ENCODE measurements at places on chromosomes 1 and 21.
A peak's percentile ranks its signal among the peaks of the same experiment; 100 is the strongest.

GRCh38 chr21:42499444-42500112 is 3.6 kb upstream of the RSPH1 start:
- DNase-seq, result no peak

GRCh38 chr1:99957818-99958217 is 12.0 kb upstream of the SLC35A3 start:
- DNase-seq, result no peak

DNA sequence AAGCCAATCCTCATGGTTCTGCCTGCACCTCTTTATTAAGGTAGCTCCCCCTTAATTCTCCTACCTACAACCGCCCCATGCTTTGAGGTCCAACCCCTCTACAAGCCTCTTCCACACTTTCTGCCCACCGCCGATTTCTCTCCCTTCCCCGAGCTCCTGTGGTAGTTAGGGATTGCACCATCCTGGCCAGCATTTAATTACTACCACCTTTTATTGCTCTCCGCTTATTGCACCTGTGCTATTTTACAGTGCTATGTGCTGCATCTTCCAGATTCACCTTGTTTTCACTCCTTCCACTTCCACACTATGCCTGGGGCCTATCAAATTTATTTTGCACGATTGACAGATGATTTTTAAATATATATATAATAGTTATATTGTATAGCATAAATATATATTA is 29.3 kb upstream of the DNAJC11 start:
- no peak for DNase-seq

- DNase-seq, result no peak
These were observed 58.7 kb upstream of the APOBEC4 start for GRCh38 chr1:183711741-183712361.

DNA sequence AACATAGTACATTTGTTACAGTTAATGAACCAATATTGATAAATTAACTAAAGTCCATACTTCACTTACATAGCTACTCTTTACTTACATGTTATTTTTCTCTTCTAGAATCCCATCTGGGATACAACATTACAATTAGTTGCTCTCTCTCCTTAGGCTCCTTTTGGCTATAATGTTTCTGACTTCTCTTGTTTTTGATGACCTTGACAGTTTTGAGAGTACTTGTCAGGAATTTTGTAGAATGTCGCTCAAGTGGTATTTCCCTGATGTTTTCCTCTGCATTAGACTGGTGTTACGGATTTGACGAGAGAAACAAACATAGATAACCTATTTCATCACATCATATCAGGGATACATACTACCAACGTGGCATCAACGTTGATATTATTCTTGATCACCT is 925.4 kb upstream of the TMPRSS15 start:
- DNase-seq, result no peak

DNA sequence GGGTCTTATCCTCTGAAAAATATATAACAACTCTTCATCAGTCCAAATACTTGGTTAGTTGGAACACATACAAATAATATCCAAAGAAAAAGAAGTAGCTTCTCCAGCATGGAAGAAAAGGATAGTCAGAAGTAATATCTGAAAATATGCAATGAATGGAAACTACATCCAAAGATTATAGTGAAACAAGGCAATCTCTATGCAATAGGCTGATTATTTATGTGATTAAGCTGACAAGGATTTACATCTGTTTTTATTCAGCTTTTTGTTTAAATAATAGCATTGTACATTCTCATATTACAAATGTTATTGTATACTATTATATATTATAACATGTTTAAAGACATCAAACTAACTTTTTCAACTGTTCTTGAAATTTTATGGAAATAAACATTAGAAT is 15.3 kb upstream of the TGFBR3 start:
- no peak for DNase-seq

GRCh38 chr21:42676808-42677207 is 23.4 kb downstream of the PDE9A start:
- no peak for DNase-seq

DNA sequence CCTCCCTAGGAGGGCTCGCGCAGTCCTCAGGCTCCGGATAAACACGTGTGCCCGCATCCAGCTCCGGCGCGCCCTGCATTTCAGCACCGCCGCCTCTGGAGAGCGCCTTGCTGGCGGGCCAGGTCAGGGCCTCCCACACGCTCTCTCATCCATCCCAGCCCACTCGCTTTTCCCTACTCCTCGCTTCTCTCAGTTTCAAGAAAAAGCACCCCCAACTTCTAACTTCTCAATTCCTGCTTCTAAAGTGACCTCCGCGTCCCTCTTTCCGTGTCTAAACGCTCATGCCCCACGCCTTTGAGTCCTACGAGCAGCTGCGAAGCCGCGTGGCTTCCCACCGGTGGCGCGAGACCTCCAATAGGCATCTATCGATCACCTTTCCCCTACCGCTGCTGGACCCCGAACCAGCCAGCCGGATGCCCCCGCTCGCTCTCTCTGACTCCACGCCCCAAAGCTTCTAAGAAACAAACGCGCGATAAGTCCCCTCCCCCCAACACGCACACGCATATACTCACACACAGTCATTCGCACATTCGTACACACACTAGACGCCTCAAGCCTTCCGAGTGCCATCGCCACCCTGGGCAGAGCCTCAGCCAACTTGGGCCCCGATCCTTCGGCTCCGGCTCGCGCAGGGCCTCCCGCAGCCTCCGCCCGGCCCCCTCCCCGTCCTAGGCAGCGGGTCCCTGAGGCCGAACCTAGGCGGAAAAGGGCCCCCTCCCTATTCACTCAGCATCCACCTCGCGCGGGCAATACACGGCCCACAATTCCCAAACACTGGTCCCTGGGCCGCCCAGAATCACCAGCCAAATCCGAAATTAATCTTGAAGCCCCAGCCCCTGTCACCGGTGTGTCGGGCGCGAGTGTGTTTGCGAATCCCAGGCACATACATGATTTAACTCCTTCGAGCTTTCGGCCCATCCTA is 1.1 kb downstream of the NMNAT2 start:
- no peak for DNase-seq

- no peak for DNase-seq
These were observed 40.5 kb upstream of the SRP9 start for GRCh38 chr1:225737161-225737560.

DNA sequence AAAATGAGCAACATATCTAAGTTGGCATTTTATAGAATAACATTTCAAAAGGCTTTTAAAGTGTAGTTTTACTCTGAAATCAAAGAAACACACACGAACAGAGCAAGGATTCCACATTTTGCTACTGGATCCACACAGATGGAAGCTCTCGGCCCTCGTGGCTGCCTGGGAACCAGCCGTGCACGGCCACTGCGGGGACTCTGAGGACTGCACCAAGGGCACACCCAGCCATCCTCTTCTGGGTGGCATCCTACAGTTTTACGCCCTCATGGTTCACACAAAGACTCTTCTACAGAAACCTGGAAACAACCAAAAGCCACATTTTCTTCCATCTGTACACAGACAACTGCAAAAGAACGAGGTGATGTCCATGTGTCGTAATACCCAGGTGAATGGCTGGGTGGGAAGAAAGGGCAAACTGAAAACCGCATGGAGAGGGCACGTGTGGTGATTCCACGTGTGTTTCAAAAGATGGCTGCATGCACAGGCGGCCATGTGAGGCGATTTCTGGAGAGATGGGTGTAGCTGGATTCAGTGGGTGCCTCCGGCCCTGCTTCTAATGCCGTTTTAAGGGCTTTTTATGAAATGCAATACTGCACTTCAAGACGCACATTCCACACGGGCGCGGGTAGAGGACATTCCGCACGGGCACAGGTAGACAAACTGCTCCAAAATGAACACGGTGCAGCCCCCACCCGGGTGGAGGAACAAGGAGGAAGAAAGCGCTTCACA is 8.1 kb downstream of the POFUT2 start:
- no peak for DNase-seq

- no peak for DNase-seq
These were observed 3.5 kb upstream of the TSPAN1 start for GRCh38 chr1:46171351-46171750.

DNA sequence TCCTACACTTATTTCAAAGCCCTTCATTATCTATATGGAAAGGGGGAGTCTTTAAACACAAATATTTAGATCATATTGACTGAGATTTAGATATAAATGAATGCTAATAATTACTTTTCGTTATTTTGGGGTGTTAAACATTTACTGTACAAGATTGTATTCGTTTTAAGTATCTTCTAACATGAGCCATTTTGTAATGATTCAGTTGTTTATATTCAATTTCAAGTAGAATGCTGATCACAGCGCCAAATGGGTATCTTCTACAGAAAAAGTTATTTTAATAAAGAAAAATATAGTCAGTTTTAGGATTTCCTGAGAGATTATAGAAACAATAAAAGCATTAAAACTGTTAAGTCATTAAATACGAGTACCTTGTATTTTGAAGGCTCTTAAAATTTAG is 104.5 kb upstream of the HNRNPU start:
- DNase-seq, result no peak

DNA sequence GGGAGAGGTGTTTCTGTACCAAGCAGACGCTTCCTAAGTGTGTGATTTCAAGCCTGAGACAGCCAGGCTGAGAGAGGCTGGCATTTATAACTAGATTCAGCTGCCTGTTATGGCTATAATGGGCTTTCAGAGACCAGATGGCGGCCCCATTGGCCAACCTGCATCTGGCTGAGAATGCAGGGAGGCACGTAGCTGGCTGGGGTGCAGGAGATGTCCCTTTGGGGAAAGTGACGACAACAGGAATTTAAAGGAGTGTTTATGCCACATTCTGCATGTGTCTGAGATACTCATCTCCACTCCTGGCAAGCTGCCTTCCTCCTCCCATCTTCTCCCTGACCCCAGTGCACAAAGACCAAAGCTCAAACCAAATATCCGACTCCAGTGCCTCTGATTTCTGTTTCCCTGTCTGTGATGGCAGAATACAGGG is 21.3 kb upstream of the CCDC190 start:
- DNase-seq, result no peak

DNA sequence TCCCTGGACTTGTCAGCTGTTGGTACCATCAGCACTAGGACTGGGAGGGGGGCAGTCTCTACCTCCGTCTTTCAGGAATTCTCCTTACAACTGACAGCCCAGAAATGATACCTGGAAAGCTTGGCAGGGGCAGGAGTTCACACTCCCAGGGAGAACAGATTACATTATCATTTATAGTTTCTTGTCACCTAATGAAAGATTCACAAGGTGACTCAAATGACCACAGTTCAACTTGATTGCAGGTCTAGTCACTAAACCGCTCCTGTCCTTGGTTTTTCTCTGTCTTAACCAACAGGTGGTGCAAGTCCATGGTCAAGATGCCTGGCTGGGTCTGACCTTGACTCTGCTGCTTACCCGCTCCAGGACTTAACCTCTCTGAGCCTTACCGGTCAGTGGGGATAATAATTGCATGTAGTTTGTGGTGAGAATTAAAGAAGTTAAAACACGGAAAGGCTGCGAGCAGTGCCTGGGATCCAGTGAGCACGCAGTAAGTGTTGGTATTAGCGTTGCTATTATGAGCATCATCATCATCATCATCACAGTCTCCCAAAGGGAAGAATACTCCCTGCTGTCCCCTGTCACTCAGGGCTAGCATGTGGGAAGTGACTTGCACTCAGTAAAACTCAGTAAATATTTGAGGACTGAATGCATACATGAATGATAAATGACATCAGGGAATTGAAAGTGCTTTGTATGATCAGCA is 125.3 kb upstream of the CD34 start:
- DNase-seq, result no peak

- peak; percentile 59 for DNase-seq
These were observed 5.8 kb upstream of the SDHB start for GRCh38 chr1:17059391-17060305.

- no peak for DNase-seq
These were observed 63.7 kb upstream of the EPS8L3 start for GRCh38 chr1:109827466-109827865.

GRCh38 chr1:218514689-218515088 is 169.6 kb downstream of the TGFB2 start:
- DNase-seq, result no peak

DNA sequence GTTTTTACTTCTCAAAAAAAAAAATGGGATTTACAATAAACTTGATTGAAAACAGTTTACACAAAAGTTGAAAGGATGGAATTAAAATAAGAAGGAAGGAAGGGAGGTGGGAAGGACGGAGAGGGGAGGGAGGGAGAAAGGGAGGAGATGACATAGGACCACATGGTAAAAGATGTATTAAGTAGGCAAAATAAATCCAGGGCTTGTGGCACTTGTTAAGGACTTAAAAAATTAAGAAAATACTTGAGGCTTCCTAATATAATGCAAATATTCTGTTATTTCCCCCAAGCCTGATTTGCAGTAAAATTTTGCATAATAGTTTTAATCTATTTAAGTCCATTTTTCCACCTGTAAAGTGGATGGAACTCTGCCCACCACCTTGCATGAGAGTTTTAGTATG is 27.5 kb downstream of the SLC30A10 start:
- no peak for DNase-seq

GRCh38 chr1:99218572-99218971 is 45.7 kb upstream of the PLPPR4 start:
- no peak for DNase-seq

DNA sequence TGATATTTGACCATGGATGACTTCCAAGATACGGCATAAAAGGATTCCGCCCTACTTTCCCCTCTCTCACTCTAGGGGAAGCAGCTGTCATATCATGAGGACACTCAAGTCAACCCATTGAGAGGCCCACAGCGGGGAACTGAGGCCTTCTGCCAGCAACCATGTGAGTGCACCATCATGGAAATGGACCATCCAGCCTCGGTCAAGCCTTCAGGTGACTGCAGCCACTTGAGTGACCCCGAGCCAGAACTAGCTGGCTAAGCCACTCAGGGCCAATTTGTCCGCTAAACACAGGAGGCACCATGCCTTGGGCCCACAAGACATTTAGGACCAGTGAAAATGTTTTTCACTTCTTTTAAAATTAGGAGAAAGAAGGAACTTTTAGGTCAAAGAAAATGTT is 11.1 kb upstream of the GJB5 start:
- DNase-seq, result no peak

- DNase-seq, result no peak
These were observed 178.0 kb upstream of the DPT start for GRCh38 chr1:168907053-168907452.

DNA sequence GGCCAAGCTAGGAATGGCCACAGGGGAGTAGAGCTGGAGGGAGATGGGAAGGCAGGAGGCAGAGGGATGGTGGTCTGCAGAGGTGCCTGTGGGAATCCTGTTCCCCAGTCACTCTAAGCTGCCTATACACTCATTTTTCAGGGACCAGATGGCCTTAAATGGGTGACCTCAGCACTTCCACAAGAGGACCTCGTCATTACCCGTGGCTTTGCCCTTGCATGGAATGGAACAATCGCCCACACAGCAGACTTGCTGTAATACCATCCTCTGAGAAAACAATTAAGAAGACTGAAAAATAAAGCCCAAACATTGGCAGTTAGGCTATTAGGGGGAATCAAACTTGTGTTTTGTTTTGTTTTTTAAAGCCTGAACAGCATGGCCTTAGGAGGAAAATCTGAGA is 12.9 kb upstream of the TNN start:
- no peak for DNase-seq

GRCh38 chr1:73911849-73912248 is 286.1 kb downstream of the LRRIQ3 start:
- no peak for DNase-seq

DNA sequence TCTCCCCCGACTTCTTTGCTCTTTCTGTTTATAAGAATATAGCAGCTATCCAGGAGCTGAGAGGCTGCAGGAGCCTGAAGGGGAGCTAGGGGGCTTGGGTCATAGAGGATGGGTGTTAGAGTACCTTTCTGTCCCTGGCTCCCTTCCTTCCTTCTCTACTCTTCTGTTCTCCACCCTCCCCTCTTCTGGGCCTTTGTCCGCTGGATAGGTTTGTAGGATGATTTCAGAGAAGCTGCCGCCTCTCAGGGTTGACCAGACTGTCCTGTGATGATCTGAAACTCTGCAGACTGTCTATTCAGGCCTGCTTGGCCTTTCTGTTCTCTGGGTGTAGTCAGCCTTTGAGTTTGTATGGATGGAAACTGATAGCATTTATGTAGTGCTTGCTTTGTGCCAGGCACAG is 26.3 kb downstream of the PPFIA4 start:
- no peak for DNase-seq
